ENCODE measurements at places on chromosomes 1 and 21. TPM values are rescaled to one million over a fixed set of nuclear protein-coding genes. Genes with fewer than 3 reads are reported as not detected.

GRCh38 chr1:65469126-65469888 lies 48.8 kb downstream of the LEPR start:
- H3K27me3 ChIP-seq: no peaks in the 10 kb centered on the region
- no peak for DNase-seq
- H3K27ac ChIP-seq: no peak overlapping the region

- H3K36me3 ChIP-seq: no peaks in the 10 kb centered on the region
- H3K4me1 ChIP-seq: no peaks in the 10 kb centered on the region
- no peak overlapping the region for H3K27ac ChIP-seq
Measured at GRCh38 chr21:17476006-17476405, 36.8 kb upstream of the CXADR start.

DNA sequence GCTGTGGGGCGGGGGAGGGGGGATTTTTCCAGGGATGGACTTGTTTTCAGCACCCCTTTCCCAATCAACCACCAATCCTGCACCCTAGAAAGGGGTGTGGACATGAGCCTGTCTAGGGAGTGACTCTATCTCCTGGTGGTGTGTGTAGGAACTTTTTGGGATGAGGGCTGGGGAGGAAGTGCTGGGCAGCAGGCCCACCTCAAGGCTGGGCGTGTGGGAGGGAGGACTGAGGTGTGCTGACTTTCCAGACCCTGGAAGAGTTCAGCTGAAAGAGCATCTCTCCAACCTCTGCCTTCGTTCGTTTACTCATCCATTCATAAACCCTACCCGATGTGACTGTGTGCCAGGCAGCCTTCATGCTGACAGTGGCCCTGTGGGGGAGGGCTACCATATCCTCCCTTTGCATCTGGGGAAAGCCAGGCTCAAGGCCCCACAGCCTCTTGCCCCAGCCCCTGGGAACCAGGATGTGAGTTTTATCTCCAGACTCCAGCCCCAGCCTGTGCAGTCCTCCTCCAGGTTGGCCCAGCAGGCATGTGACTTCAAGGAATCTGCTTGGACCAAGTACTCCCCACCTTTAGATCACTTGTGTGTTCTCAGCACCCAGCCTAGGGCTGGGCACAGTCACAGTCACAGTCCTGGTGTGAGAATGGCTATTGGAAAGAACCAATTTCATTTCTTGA lies 6.7 kb downstream of the KNCN start:
- H3K27ac ChIP-seq: no peak overlapping the region
- peaks cover 9% of the 10 kb centered on the region for H3K4me1 ChIP-seq
- DNase-seq: no peak
- no peaks in the 10 kb centered on the region for H3K27me3 ChIP-seq
- H3K4me3 ChIP-seq: no peak overlapping the region
- H3K36me3 ChIP-seq: no peaks in the 10 kb centered on the region

GRCh38 chr1:76170513-76170912 lies 96.0 kb downstream of the ST6GALNAC3 start:
- H3K27ac ChIP-seq: no peak overlapping the region
- no peaks in the 10 kb centered on the region for H3K4me1 ChIP-seq
- H3K4me3 ChIP-seq: no peak overlapping the region
- H3K27me3 ChIP-seq: no peaks in the 10 kb centered on the region

The UMODL1 gene
- total RNA-seq: not detected

The ZSWIM5 gene
- 2.0 TPM for total RNA-seq

The TTC22 gene
- 0.63 TPM for total RNA-seq

DNA sequence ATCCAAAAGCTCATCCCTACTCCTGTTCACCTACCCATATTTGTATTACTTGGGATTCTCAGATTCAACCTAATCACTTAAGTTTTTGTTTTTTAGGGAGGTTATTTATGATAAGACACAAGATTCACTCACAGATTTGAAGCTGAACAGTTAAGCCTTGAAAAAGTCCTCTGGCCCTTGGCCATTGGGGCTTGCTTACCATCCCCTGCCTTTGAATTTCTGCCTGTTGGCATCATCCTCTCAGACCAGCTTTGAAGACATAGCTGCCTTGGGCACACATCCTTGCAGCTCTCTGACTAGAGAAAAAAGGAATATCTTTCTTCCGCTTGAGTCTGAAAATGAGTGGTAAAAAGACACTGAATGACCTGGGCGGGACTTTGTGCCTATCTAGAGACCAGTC lies 41.8 kb upstream of the RALGPS2 start:
- no peak overlapping the region for H3K27ac ChIP-seq
- no peaks in the 10 kb centered on the region for H3K4me1 ChIP-seq
- no peaks in the 10 kb centered on the region for H3K27me3 ChIP-seq
- no peak for DNase-seq
- no peak overlapping the region for H3K4me3 ChIP-seq
- no peaks in the 10 kb centered on the region for H3K36me3 ChIP-seq

DNA sequence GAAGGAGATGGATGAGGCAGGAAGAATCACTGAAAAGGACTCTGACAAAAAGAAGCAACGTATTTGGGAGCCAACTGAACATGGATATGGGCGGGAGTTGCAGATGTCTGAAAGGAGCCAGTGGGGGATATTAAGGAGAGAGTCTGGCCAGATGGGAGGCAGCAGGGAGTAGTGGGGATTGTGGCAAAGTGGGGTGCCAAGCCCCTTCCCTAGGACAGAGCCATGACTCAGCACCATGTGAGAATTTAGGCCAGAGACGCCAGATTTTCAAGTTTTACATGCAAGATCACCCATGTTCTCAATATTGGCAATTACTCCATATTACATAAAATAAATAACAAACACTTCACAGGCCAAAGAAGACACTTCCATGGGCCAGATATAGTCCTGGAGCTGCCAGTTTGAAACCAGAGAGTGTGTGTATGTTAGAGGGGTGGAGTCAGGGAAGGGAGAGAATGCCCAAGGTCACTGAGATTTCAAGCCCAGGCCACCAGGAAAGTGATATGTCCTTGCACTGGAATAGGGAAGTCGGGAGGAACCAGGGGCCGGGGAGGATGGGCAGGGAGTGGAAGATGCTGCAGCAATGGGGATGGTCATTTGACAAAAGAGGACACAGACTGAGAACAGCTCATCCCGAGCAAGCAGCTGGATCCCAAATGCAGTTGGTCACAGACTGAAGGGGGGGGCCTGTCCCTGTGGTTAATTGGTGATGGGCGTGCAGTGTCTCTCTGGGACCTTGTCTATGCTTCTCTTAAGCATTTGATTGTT lies 23.5 kb downstream of the TMEM51 start:
- no peaks in the 10 kb centered on the region for H3K36me3 ChIP-seq
- no peaks in the 10 kb centered on the region for H3K27me3 ChIP-seq
- no peak overlapping the region for H3K4me3 ChIP-seq
- H3K27ac ChIP-seq: no peak overlapping the region
- H3K4me1 ChIP-seq: peaks cover 21% of the 10 kb centered on the region

GRCh38 chr1:243394601-243395464 lies 139.0 kb downstream of the SDCCAG8 start:
- H3K27ac ChIP-seq: no peak overlapping the region
- DNase-seq: no peak
- H3K4me1 ChIP-seq: no peaks in the 10 kb centered on the region
- no peak overlapping the region for H3K4me3 ChIP-seq
- no peaks in the 10 kb centered on the region for H3K27me3 ChIP-seq

The KCND3 gene
- 16.6 TPM for total RNA-seq

The WNT3A gene
- not detected for total RNA-seq

The PCNX2 gene
- 14.8 TPM for total RNA-seq

DNA sequence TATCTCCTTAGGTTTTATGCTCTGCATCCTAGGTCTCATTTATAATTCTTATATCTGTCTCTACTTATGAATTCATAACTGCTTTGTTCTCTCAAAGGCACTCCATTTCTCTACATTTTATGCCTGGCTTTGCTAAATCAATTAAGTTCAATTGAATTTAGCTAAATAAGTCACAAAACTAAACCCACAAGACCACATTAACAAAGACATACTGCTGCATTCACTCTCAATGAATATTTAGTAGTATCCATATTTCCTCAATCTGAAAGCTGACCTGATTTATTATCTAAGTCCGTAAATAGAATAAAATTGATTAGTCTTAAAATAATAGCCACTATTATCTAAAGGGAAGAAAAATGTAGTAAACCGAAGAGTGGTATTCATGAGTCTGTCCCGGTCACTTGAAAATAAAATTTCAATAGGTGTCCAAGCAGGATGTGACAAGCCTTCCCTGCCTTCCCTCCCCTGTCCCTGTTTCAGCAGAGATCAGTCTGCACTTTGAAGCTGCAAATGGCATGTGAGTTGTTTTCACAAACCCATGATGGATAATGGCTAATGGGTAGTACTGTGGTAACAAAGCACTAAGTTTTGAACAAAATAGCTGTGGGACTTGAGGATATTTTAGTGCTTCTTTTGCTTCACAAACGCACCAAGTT lies 295.0 kb upstream of the NCAM2 start:
- H3K4me3 ChIP-seq: no peak overlapping the region
- H3K27ac ChIP-seq: no peak overlapping the region
- no peaks in the 10 kb centered on the region for H3K4me1 ChIP-seq

- no peaks in the 10 kb centered on the region for H3K4me1 ChIP-seq
- no peak for DNase-seq
- no peaks in the 10 kb centered on the region for H3K36me3 ChIP-seq
- H3K27me3 ChIP-seq: no peaks in the 10 kb centered on the region
- H3K27ac ChIP-seq: no peak overlapping the region
Measured at GRCh38 chr21:43809346-43809799, 20.0 kb downstream of the RRP1 start.

The ITLN2 gene
- not detected for total RNA-seq

GRCh38 chr21:45256912-45257672 lies 30.6 kb downstream of the POFUT2 start:
- H3K36me3 ChIP-seq: peaks cover 5% of the 10 kb centered on the region
- no peaks in the 10 kb centered on the region for H3K27me3 ChIP-seq
- no peak overlapping the region for H3K27ac ChIP-seq
- no peak for DNase-seq
- no peaks in the 10 kb centered on the region for H3K4me1 ChIP-seq
- no peak overlapping the region for H3K4me3 ChIP-seq

DNA sequence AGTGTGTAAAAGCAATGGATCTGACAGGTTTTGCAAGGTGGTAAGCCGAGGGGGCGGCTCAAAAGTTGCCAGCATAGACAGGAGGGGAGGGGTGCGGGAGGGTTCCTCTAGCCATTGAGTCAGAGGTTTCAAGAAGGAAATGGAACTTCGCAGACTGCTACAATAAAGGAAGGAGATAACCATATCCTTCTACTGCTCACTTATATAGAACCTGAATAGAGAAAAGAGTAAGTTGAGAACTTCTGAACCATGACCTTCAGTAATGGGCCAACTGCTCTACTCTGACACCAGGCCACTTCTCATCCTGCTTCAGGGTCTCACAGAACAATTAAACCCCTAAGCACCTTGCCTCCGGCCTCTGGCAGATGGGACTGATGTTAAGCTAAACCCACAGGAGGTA lies 26.3 kb upstream of the BCAR3 start:
- no peaks in the 10 kb centered on the region for H3K36me3 ChIP-seq
- H3K4me3 ChIP-seq: no peak overlapping the region
- peaks cover 21% of the 10 kb centered on the region for H3K4me1 ChIP-seq
- H3K27ac ChIP-seq: no peak overlapping the region
- no peaks in the 10 kb centered on the region for H3K27me3 ChIP-seq

DNA sequence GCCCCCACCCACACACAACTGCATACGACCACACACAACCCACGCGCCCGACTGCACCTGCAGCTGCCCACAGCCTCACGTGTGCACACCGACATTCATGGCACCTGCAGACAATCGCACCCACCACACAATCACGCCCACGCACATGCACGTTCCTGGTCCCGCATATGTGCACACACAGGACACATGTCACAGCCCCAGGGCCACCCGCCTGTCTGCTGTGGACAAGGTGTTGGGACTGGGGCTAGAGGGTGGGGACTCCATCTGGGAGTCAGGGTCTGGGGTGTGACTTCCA lies 56.4 kb downstream of the ARHGEF16 start:
- peaks cover 36% of the 10 kb centered on the region for H3K36me3 ChIP-seq
- H3K4me1 ChIP-seq: peaks cover 13% of the 10 kb centered on the region
- no peak for DNase-seq
- H3K27me3 ChIP-seq: no peaks in the 10 kb centered on the region

GRCh38 chr1:76425201-76426145 lies 350.9 kb downstream of the ST6GALNAC3 start:
- peaks cover 26% of the 10 kb centered on the region for H3K4me1 ChIP-seq
- no peaks in the 10 kb centered on the region for H3K36me3 ChIP-seq
- H3K4me3 ChIP-seq: peak overlapping the region; percentile 50
- H3K27ac ChIP-seq: peak overlapping the region; percentile 27
- no peak for DNase-seq

GRCh38 chr1:56357927-56358690 lies 221.3 kb downstream of the PLPP3 start:
- H3K27me3 ChIP-seq: no peaks in the 10 kb centered on the region
- no peak overlapping the region for H3K27ac ChIP-seq

The FAM167B gene
- total RNA-seq: 0.78 TPM

DNA sequence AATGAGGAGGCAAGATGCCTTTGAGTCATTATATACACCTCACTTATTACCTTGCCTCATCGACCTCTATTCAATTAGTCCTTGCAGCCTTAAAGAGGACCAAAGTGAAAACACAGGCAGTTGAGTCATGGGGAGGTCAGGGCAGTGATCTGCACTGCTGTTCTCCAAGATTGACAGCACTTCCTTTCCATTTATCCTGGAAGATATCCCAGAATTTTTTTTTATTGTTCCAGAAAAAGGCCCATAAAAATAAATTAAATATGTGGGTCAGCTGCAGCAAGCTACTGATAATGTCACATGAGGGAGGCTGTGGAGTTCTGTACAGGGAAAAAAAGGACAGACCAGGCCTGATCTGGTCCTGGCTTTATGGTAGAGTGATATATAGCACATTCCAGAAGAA lies 33.2 kb upstream of the CDC42BPA start:
- H3K27ac ChIP-seq: no peak overlapping the region
- H3K27me3 ChIP-seq: no peaks in the 10 kb centered on the region
- no peak for DNase-seq
- peaks cover 16% of the 10 kb centered on the region for H3K4me1 ChIP-seq
- no peak overlapping the region for H3K4me3 ChIP-seq
- H3K36me3 ChIP-seq: no peaks in the 10 kb centered on the region

- no peaks in the 10 kb centered on the region for H3K27me3 ChIP-seq
- H3K27ac ChIP-seq: no peak overlapping the region
- H3K36me3 ChIP-seq: no peaks in the 10 kb centered on the region
Measured at GRCh38 chr1:60136395-60136794, 62.8 kb upstream of the C1orf87 start.

DNA sequence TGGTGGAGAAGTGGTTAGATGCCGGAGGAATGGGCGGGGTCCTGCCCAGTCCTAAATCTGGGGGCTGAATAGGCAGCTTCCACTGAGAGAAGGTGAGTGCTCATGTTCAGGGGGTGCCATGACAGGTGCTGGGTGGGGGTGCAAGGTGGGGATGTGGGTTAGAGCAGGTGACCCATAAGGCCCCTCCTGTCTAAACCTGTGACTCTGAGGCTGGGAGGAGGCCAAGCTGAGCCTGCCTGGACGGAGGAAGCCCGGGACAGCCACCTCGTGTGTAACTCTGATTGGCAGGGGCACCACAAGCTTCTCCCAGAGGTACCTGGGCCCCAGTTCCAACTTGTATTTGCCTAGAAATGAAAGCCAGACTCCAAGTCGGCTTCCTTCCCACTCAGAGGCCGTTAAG lies 10.7 kb downstream of the GPR157 start:
- no peaks in the 10 kb centered on the region for H3K4me1 ChIP-seq
- H3K27me3 ChIP-seq: no peaks in the 10 kb centered on the region
- H3K4me3 ChIP-seq: no peak overlapping the region
- H3K27ac ChIP-seq: no peak overlapping the region

The CFHR1 gene
- total RNA-seq: not detected

The DUSP12 gene
- total RNA-seq: 17.3 TPM

- H3K27me3 ChIP-seq: no peaks in the 10 kb centered on the region
- no peak overlapping the region for H3K4me3 ChIP-seq
- peaks cover 12% of the 10 kb centered on the region for H3K4me1 ChIP-seq
- H3K27ac ChIP-seq: peak overlapping the region; percentile 88
- DNase-seq: peak; percentile 56
Measured at GRCh38 chr21:41958886-41959563, 5.2 kb upstream of the C2CD2 start.

The NCAM2 gene
- 0.99 TPM for total RNA-seq

The MTARC1 gene
- 3.7 TPM for total RNA-seq

All from thoracic aorta (tissue), 2 donors.